Left lung (tissue), 14 donors: ENCODE measurements at places on chromosomes 12 and 14.

GRCh38 chr12:59874781-59875180 lies 279.0 kb downstream of the SLC16A7 start:
- DNase-seq: no peak

DNA sequence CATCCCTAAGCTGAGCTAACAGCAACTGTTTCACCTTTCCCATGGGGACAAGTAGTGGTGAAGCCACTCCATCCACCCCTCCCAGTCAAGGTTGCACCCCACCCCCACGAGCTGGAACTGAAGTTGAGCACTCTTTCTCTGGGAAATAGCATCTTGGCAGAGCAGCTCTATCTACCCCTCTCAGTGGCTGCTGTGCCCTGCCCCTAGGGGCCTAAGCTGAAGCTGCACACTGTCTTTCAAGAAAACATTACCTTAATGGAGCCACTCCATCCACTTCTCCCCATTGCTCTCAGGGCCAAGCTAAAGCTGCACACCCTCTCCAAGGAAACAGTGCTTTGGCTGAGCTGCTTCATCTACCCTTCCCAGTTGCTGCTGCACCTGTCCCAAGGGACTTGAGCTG lies 170.6 kb upstream of the CCDC196 start:
- no peak for DNase-seq

- no peak for DNase-seq
Measured at GRCh38 chr14:105070760-105071137, 5.5 kb upstream of the GPR132 start.

- DNase-seq: no peak
Measured at GRCh38 chr12:105499205-105499604, 168.7 kb downstream of the C12orf75 start.

GRCh38 chr14:23366426-23366921 lies 1.5 kb upstream of the EFS start:
- DNase-seq: peak; percentile 87

DNA sequence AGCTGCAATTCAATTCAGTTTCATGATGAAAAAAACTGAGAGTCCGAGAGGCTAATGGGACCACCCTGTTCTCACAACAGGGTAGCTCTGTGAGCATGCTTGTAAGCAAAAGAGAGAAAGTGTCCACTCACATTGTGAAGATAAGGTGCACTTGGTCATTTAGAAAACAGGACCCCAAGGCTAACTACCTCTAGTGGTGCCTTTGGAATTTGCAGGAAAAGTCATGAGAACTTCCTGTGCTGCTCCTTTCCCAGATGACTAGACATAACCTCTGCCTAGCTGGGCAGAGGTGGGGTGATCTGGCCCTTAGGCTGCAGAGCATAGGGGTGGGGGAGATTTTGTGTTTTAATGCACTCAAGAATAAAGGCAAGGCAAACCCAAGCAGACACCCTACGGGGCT lies 118.9 kb downstream of the STAB2 start:
- DNase-seq: no peak

GRCh38 chr12:103169-103981 lies 36.8 kb downstream of the IQSEC3 start:
- DNase-seq: no peak

GRCh38 chr12:125882141-125882540 lies 816.9 kb downstream of the AACS start:
- no peak for DNase-seq

GRCh38 chr12:26833743-26834490 lies 923 bp upstream of the ITPR2 start:
- DNase-seq: peak; percentile 69

- no peak for DNase-seq
Measured at GRCh38 chr14:53381895-53382294, 228.8 kb upstream of the DDHD1 start.

- DNase-seq: no peak
Measured at GRCh38 chr12:53172352-53172751, 8.2 kb upstream of the ZNF740 start.

- DNase-seq: no peak
Measured at GRCh38 chr12:113772505-113773030, 193.6 kb downstream of the RBM19 start.

DNA sequence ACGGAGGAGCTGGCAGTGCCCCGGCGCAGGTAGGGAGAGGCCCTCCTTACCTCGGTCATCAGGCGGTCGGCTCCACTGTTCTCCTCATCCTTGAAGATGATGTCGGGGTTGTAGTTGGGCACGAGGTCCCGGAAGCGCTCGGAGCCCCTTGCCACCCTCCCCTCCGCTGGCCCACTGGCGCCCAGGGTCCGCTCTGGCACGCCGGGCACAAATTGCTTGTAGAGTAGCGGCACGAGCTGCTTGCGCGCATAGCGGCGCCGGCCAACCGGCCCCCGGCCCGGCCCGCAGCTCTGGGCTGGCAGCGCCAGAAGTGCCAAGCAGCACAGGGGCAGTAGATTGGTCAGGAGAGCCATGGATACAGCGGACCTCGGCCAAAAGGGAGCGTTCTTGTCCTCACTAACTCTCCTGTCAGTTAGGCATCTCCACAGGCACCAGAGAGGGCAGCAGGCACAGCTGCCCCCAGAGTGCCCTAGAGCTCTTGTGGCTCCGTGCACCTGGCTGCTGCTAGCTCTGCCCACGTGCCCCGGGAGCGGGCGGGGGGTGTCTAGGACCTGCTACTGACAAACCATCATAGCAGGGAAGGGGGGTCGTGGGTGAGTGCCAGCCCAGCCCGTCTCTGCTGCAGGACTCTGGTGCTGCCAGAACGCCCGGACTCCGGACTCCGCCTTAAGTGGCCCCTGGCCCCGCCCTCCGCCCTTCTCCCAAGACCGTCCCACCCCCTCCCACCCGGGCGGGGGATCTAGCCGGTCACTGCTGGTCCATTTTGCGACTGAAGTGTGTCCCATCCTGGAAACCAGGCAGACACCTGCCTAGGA lies at the start of gene DHH:
Gene DHH (minus strand): TSS at position 642 of the 815 bp plus-strand sequence. CDS start 289 bp downstream, at position 353.
- no peak for DNase-seq

DNA sequence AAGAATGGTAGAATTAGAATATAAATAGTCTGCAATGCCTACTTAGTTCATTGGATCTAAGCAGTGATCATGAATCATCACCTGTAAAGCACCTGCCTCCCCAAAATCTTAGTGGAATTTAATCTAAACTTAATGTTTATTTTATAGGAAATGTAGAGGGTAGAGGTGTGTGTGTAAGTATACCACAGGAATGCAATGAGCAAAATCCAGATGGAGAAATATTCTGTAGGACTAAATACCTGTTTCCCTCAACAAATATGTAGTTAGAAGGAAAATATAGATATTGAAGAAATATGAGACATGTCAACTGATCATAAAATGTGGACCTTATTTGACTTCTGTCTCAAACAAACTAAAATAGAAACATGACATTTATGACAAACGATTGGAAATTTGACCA lies 839.2 kb upstream of the FBXO33 start:
- no peak for DNase-seq

GRCh38 chr12:67193704-67194103 lies 75.5 kb upstream of the CAND1 start:
- DNase-seq: peak; percentile 14

DNA sequence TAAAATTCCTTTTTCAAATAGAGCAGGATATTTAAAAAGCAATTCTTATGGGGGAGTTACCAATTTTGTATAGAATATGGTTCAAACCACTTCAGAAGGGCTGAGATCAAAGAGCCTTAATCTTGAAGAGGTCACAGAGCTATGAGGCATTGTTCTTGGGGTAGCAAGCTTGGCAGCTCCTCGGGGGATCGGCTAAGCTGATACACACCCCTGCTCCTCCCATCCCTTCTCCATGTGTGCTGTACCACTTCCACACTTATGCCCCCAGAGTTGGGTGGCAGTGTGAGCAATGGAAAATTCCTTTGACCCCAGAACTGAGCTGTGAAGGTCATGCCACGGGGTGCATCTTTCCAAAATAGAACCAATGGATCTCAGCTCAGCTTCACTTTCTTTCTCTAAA lies 15.0 kb upstream of the TMEM30B start:
- no peak for DNase-seq

- no peak for DNase-seq
Measured at GRCh38 chr12:82835217-82835616, 148.5 kb downstream of the TMTC2 start.

DNA sequence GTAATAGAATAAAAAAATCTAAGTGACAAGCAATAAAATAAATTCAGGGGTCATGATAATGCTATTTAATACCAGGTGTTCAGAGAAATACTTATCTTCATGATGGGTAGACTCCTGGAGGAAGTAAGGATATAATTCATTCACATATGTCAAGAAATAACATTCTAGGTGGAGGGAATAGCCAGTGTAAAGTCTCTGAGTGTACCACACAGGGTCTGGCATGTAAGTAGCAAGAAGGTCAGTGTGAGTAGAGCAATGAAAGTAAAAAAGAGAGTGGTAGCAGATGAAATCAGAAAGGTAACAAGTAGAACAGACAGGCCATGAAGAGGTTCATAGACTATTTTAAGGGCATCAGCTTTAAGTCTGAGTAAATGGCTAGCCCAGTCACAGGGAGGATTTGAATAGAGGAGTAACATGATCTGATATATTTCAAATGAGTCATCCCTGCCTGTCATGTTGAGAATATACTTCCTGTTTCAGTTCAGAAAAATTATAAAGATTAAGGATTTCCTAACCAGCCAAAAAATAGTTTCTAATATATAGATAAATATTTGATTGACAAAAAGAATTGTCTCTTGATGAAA lies 519.9 kb downstream of the C12orf50 start:
- no peak for DNase-seq

DNA sequence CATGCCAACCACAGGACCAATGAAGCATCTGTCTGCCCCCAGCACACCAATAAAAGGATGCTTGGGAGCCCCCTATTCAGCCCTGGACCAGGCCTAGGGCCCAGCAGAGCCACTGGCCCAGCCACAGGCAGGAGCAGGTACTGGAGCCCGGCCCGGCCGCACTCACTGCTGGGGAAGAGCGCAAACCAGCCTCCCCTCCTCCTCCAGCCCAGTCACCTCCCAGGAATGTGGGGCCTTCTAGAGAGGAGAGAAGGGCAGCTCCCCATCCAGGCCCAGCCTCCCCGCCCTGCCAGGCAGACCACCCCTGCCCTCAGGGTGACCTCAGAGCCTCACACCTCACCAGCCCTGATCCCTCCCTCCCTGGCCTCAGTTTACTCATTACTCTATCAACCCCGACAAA lies 56.2 kb downstream of the CCNK start:
- no peak for DNase-seq

DNA sequence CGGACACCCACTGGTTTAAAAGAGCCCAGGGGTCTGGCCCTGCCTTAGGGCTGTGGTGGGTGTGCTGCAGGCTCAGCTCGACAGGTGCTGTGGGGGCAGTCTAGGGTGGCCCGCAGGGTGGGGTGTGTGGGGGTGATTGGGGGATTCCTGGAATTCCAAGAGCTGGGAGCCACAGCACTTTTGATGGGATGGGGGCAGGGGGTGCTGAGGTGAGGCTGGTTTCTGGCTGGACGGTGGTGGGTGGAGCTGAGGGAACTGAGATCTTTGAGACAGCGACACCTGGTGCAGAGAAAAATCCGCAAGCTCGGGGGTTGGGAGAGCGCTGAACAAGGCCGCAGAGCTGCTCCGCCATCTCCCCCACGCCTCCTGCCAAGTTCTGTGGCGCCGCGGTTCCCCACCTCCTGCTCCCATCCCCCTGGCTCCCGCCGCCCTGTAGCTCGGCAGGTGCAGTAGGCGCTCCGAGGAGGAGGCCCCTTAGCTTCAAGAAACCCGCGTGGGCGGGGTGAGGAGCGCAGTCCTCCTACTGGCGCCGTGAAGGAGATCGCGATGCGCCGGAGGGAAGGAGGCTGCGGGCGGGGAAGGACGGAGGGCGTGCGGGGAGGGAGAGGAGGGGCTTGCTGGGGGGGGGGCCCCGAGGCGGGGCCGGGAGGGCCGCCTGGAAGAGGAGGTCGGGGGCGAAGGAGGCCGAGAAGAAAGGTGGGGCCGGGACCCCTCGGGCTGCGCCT lies 1.3 kb upstream of the TEDC1 start:
- peak; percentile 86 for DNase-seq

GRCh38 chr12:22971247-22971646 lies 346.3 kb downstream of the ETNK1 start:
- DNase-seq: no peak

DNA sequence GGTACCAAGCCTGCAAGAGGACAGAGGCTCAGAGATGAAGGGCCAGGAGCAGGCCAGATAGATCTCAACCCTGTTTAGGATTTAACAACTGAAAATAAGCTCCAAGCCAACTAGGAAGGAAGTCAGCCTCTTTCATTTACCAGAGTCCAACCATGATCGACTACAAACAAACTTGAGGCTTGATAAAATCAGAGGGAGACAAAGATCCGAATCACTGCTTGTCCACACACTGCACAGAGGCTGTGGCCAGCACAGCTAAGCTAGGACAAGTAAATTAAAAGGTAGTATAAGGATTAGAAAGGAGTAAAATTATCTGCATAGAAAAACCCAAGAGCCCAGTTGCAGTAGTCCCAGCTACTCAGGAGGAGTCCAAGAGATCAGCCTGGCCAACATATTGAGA lies 40.3 kb downstream of the FAM222A start:
- DNase-seq: no peak

DNA sequence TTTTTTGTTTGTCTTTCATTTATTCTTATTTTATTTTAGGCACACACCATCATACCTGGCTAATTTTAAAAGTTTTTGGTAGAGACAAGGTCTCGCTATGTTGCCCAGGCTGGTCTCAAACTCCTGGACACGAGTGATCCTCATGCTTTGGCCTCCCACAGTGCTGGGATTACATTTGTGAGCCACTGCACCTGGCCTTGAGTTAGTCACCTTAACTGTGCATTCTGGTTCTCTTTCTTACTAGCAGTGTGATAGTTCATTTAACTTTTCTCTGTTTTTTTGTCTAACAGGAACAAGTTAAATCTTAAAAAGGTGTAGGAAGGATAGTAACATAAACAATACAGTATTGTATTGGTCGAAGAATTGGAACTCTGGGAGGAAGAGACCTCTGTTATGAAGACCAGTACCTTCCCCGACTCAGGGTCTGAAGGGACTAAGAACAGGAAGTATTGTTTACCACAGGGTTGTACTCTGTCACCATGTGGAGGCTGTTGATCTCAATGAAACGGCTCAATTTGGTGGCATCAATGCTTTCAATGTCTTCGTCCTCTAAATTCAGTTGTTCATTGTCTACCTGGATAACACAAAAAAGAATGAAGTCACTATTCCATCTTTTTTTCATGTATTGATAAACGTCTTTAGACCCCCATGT lies 17.7 kb downstream of the ERP27 start:
- no peak for DNase-seq

DNA sequence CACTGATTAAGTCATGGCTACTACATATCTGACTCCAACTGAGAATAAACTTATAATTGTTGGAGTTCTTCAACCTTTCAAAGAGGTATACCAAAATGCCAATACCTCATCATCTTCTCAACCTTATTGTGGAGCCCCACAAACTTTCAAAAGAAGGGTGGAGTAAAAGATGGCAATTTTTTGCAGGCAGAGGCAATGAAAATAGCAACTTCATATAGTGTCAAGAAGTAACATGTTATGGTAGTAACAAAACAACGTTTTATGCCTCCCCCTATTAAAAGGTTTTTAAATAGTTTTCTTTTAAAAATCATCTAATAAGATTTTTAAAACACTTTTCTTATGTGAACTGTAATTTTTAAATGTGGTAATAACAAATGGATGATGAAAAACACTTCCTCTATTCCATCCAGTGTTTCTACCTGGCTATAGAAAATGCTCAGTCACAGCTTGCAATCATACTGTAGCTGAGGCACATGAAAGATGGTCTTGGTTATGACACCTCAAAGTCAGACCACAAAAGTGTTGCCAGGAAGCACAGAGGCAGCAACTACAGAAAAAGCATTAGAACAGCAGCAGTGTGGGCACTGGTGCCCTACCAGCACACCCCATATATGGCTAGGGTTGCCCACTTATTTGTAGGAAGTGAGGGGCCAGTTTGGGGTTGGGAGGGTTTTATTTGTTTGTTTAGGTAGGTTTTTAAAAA lies 7.0 kb downstream of the PPP1R12A start:
- no peak for DNase-seq
